ENCODE measurements at places on chromosomes 16 and 17.
A peak's percentile ranks its signal among the peaks of the same experiment; 100 is the strongest.

DNA sequence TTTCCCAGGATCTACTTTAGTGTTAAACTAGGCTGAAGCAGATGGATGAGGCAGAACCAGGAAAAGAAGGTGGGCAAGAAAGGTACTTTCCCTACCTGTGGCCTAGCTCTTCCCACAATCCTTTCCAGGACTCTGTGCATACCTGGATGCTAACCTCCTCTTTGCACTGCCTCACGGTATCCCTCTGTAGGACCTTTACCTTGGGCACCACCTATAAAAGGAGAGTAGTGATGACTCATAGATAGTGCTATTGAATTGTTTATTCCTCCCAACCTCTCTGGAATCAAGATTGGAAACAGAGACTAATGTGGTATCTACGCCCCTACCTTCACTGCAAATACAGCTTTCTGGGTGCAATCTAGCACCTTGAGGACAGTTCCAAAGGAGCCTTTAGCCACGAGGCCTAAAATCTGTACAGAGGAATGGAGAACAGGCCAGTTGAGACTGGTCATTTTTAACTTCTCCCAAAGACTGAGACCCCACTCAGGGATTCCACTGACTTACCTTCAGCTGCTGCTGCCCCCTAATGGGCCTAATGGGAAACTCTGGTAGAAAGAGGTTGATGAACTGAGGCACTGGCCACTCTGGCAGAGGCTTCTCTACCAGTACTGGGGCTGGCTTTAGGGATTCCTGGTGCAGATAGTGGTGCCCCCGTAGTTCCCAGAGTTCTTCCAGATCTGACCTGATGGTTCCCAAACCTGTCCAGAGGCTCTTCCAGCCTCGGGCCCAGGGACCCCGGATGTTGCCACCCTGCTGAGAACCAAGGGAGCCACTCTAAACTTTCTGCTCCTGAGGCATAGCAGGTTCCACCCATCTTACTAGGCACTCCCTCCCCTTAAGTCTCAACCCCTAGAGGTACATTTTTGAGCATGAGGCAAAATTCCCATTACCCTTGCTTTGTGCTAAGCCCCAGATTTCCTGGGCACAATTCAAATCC is 781 bp downstream of the RSKR start:
- peak; percentile 7 for DNase-seq

DNA sequence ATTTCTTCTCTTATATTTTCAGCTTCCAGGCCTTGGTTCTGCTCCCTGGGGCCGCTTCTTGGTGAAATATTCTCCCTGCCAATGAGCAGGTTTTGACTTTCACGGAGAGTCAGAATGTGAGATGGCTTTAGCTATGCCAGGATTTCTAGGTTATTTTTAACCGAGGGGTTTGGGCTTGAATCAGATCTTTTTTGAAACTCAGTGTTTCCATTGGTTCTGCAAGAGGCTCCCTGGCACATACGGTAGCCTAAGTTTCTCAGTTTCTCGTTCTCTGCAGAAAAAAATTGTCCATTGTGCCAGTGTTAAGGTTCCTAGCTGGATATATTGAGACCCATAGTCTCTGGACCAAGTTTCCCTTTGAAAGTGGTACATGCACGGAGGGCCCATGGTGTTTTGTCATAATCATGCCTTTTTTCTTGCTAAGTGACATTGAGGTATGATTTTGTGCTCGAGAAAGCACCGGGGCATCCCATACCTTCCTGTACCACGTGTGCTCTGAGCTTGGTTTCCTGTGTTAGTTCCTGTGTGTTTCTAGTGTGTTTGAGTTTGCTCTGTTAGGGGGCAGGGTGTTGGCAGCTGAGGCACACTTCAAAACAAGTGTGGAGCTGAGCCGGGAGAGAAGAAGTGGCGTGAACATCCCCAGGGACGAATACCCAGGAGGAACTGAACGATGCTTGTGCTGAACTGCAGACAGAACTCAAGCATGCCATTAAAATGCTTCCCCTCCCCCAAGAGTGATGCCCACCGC is 127.2 kb downstream of the HS3ST3B1 start:
- DNase-seq = no peak

GRCh38 chr16:88999457-89000206 is 22.6 kb upstream of the CBFA2T3 start:
- no peak for DNase-seq

- DNase-seq = no peak
Measured at GRCh38 chr16:46775214-46775613, 27.1 kb upstream of the MYLK3 start.

GRCh38 chr17:50432125-50432762 is 6.2 kb downstream of the ACSF2 start:
- peak; percentile 17 for DNase-seq

GRCh38 chr16:79212114-79212791 is 388.3 kb downstream of the MAF start:
- DNase-seq = no peak

GRCh38 chr16:30706046-30706445 is 7.1 kb downstream of the SRCAP start:
- no peak for DNase-seq

DNA sequence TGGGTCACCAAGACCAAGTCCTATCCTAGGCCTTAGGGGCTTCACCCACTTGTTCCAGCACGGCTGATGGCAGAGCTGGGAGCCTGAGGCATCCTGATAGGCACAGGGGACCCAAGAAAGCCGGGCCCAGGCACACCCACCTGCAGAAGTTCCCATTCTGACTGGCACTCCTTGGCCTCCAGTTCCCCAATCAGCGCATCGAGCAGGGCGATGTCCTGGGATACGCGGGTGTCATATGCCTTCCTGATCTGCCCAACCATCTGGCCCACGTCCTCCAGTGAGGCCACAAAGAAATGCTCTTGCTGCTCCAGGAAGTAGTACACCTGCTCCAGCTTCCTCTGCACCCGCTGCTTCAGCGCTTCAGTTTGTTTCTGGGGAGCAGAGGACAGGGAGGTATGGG is 9.6 kb downstream of the MEFV start:
- DNase-seq = no peak

DNA sequence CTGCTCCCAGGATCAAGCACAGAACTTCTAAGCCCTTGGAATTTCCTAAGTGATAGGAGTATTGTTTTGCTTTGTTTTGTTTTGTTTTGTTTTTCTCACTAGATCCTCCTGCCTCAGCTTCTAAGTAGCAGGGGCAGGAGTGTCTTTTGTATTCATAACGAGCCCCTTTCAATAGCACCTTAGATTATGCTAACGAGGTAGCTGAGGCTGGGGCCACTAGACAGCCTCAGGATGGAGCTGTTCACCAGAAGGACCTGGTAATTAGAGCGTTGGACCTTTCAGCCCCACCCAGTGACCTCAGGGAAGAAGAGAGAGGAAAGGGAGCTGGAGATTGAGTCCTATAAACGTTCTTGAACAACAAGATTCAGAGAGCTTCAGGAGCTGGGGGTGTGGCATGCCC is 43.6 kb downstream of the IKZF3 start:
- no peak for DNase-seq

DNA sequence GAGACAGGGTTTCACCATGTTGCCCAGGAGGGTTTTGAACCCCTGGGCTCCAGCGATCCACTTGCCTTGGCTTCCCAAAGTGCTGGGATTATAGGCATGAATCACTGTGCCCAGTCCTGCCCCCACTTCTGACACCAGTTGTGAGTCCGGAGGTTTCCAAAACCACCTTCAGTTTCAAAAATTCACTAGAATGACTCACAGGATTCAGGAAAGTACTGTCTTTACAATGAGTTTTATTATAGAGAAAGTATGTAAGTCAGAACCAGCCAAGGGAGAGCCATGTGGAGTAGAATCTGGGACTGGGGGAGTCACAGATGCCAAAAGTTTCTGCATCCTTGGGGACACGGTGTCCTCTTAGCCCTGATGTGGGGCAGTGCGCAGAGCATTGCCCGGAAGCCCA is 55.1 kb downstream of the PLD6 start:
- peak; percentile 32 for DNase-seq
